ENCODE measurements at places on chromosomes 7 and 10.

- DNase-seq: peak; percentile 39
Observed at GRCh38 chr7:12389089-12389700, 14.5 kb downstream of the VWDE start.

DNA sequence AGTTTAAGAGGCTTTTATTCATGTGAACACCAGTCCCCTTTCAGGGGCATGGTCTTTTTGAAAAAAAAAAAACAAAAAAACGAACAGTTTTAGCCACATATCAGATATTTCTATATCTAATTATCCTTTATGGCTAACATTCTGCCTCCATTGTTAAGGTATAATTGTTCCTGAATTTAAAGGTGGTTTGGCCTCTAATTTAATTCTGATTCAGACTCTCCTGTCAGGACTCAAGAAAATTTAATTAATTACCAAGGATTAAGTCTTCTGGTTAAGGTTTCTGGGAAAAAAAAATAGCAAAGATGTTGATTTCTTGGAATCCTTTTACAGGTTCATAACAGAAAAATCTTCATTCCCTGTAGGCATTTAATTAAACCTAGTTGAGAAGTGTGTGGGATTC, 27.4 kb downstream of the COL1A2 start:
- DNase-seq: no peak

DNA sequence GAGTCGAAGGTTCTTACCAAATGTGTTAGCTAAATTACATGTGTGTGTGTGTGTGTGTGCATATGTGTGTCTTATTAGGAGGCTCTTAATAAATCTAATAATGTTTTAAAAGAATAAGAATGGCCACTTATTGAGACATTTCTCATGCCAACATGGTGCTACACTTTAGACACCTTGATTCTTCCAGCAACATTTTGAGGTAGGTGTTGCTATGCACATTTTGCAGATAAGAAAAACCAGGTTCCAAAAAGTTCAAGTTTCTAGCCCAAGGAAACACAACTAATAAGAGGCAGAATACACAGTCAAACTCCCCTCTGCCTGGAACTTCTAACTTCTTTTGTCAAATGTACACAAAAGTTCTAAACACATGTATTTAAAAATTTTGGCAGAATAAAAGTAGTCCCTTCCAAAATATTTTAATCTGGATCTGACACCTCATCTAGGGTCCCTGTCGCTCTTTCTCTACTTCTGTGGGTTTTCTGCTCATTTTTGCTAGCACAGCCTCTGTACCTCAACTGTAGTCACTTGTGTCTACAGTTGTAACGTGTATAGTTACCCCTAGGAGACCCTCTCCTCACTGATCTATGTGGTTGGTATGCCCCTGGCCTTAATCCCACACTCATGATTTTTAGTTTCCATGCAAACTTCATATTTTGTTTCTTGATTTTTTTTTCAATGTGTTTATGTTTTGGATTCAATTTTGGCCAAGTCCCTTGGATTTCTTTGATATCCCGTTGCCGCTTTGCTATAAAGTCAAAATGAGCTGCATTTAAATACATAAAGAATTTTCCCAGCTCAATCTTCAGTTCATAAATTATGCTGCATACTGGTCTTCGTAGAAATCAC, 4.3 kb downstream of the ANKRD1 start:
- no peak for DNase-seq

DNA sequence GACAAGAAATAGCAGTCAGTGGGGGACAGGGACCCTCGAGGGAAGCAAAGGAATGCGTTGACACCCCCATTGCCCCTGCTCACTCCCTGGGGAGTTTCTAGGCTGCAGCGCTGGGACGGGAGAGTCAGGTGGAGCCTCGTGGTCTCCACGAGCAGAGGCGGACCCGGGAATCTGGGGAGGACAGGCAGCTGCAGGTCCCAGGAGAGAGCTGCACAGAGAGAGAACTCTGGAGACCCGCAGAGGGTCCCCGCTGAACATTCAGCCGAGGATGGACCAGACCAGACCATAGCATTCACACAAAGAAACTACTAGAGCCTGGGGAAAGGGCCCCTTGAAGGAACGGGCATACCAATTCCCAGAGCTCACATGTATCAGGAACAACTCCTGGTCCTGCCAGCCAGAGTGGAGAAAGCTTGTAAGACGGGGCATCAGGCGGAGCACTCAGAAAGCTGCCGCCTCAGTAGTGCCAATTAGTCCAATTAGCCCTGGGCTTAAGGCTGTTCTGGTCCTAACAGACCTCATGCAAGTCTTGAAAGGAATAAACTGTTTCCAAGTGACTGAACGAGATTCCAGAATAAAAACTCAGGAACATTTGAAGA, 966.7 kb upstream of the ZNF722 start:
- DNase-seq: no peak

GRCh38 chr10:97490592-97490991, 7.6 kb downstream of the MMS19 start:
- DNase-seq: no peak

- no peak for DNase-seq
Observed at GRCh38 chr10:118694848-118695247, 59.9 kb downstream of the CACUL1 start.

GRCh38 chr7:28104811-28105210, 75.8 kb downstream of the JAZF1 start:
- no peak for DNase-seq

DNA sequence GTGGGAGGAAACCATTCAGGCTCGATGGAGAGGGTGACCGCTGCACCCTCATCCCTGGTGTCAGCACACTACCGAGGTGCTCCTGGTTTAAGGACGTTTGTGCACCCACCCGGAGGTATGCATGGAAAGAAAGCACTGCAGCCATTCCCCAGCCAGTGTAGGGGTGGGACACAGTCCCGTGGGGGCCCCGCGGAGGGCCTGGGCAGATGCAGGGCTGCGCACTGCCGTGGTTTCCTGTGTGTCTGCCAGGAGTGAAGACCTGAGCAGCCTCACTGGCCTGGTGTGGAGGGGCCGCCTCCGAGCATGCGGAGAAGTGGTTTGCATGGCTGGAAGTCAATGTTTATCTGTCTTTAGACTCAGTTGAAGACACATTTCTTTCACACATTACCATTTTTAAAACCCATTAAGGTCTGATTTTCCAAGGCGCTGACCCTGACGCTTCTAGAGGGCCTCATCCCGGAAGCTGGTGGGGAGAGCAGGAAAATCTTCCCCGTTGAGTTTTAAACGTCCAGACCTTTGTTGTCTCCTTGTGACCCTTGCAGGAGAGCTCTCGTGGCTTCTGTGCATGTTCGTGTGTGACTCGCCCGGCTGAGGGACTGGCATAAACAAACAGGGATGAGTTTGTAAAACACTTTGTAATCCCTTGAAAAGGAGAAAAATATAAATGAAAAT, 188.1 kb downstream of the MGMT start:
- DNase-seq: no peak

- no peak for DNase-seq
Observed at GRCh38 chr7:150801946-150802771, 1.6 kb downstream of the TMEM176A start.

DNA sequence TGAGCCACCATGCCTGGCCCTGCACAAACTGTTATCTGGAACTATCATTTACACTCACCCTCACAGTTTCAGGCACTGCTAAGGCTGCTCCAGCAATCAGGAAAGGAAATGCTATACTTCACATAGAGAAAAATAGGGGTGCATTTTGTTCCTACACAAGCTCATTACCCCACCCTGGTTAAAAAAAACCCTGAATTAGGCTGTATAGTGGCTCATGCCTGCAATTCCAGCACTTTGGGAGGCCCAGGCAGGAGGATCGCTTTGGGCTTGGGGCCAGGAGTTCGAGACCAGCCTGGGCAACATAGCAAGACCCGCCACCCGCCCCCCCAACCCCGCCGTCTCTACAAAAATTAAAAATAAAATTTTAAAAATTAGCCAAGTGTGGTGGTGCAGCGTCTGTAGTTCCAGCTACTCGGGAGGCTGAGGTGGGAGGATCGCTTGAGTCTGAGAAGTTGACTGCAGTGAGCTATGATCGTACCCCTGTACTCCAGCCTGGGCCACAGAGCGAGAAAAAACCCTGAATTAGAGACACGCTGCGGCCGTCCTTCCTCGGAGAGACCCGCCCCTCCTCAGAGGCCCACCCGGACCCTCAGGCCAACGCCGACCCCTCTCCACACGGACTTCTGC, 539 bp downstream of the PTCD1 start:
- no peak for DNase-seq

- DNase-seq: no peak
Observed at GRCh38 chr7:100008525-100008924, 6.9 kb upstream of the ZKSCAN1 start.

DNA sequence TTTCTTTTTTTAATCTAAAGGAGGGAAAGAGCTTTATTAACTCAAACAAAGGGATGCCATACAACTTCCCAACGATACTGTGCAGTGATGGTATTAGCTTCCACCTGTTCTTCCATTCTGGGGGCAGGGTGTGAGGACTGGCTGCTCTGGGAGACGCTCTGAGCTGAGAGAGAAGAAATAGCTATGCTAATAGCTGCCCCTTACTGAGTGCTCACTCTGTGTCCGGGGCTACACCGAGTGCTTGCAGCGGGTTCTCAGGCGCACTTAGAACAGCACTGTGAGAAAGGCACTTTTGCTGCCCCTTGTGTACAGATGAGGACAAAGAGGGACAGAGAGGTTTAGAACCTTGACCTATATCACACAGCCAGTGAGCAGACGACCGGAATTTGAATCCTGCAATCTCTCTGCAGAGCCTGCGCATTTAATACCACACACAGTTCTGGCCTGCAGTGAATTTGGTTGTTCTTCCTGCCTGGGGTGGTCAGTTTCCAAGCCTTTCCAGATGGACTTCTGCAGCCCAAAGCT, 142.2 kb downstream of the PLPP4 start:
- DNase-seq: no peak

DNA sequence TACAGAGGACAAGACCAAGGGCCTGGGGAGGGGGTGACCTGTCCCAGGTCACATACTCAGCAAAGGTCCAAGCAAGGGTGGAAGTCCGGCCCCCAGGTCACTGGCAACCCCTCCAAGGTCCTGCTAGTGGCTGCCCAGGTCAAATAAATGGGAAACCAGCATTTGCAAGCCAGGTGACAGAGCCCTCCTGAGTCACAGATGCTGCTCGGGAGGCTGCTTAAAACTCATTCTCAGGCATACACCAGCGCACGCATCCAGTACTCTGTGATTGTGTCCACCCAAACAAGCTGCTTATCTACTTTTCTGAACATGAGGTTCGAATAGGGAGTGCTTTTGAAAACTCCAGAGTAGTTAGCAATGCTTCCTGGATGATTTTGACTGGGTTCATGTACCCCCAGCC, 130.6 kb downstream of the TAX1BP1 start:
- DNase-seq: no peak

DNA sequence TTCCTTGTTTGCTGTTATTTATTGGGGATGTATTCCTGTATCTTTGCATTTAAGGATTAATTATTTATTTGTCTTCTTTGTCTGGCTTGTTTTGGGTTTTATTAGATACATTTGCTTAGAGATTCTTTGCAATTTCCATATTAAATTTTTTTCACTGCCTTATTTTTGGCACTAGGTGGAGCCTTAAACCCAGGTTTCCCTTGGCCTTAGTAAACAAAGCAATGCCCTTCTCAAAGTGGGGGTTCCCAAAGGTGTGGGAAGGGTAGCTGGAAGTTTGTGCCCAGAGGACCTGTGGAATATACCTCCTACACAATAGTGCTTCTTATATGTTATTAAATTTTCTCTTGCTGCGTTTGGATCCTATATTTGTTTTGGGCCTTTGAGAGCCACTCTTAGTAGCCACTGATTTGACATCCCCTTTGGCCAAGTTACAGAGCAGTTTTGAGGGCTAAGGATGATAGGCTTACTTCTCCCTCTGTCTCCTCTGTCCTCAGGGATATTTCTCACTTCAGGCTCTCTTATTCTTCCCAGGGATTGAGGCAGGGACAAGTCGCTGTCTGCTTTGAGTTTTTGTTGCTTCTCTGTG, 162.3 kb downstream of the ITGB1 start:
- no peak for DNase-seq

GRCh38 chr10:29465384-29465783, 169.4 kb downstream of the SVIL start:
- DNase-seq: no peak

DNA sequence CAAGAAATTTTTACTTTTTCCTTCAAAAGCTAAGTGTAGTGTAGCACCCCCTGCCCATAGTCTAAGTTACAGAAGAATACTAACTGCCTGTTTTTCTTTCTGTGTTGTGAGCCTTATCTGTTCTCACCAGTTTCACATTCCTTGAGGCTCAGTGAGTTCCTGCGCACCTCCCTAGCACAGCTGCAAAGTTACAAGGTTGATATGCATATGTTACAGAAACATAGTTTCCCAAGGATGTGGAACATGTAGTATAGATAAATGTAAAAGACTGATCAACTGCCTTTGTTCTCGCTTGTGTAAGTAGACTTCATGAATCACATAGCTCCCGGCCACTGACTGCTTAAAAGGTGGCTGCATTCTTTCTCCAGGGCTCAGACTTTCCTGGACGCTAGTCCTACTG, 6.7 kb upstream of the ZNF33B start:
- DNase-seq: no peak
